Activated T-cell treated with anti-CD3 and anti-CD28 coated beads, Interleukin-2, amount 50 U/mL, for 48 hours (primary cell): ENCODE measurements at places on chromosomes 3 and 15.

DNA sequence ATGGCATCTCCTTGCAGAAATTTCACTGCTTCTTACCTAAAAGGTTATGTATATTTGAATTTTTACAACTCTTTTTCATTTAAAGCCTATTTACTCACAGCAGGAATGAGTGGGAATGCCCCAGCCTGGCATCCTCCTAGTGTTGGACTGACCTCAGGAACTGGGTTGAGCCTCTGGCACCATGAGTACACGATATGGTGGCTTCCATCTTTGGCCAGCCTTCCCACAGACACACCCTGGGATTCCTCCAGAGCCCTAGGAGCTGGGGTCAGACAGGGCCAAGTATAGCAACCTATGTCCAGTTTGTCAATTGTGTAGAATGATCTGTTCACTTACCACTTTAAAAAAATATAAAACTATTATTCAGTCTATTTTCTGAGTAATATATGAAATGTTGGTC is 57.2 kb upstream of the HEG1 start:
- no peak for DNase-seq

- DNase-seq: no peak
Measured at GRCh38 chr3:124566701-124567100, 163.6 kb upstream of the UMPS start.

DNA sequence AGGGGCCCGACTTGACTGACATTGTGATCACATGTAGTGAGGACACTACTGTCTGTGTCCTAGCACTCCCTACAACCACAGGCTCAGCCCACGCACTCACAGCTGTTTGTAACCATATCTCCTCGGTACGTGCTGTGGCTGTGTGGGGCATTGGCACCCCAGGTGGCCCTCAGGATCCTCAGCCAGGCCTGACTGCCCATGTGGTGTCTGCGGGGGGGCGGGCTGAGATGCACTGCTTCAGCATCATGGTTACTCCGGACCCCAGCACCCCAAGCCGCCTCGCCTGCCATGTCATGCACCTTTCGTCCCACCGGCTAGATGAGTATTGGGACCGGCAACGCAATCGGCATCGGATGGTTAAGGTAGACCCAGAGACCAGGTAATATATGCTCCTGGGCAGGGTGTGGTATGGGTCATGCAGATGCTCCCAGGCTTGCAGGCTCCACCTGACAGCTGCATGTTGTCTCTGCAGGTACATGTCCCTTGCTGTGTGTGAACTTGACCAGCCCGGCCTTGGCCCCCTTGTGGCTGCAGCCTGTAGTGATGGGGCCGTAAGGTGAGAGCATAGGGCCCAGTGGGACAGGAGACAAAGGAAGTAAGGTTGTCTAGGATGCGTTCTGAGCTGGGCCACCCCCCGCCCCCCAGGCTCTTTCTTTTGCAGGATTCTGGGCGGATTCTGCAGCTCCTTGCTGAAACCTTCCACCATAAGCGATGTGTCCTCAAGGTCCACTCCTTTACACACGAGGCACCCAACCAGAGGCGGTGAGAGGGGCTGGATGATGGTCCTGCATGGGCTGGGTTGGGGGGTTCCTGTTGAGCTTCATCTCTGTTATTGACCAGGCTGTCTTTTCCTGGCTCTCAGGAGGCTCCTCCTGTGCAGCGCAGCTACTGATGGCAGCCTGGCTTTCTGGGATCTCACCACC is 4.4 kb downstream of the DALRD3 start:
- peak; percentile 71 for DNase-seq

DNA sequence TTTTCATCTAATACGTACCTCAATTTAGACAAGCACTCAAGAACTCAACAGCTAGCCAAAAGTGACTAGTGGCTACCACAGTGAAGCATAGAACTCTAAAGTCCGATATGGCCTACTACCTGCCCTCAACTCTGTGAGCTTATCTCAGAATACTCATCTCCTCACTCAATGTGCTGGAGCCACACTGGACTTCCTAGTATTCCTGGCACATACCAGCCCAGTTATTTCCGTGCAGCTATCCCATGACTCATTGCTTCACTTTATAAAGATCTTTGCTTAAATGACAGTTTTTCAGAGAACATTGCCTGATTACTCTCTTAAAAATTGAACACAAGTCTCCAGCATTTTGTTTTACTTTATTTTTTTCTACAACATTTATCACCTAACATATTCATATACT is 524.7 kb downstream of the PYDC2 start:
- DNase-seq: no peak

DNA sequence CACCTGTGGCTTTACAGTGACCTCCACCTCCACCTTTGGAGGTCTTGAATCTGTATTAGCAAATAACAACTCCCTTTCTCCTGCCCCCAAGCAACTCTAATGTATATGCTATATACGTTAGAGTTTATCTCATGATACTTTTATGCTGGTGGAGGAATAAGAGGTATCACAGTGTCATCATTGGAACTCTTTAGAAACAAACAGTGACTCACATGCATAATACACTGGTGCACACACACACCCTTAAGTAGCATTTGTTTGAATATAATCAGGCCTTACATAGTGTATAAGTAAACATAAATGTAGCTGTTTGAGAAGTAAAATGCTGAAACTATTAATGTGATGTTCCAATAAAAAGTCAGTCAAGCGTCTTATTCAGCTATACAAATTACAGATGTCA is 280.2 kb upstream of the C2CD4B start:
- DNase-seq: no peak

DNA sequence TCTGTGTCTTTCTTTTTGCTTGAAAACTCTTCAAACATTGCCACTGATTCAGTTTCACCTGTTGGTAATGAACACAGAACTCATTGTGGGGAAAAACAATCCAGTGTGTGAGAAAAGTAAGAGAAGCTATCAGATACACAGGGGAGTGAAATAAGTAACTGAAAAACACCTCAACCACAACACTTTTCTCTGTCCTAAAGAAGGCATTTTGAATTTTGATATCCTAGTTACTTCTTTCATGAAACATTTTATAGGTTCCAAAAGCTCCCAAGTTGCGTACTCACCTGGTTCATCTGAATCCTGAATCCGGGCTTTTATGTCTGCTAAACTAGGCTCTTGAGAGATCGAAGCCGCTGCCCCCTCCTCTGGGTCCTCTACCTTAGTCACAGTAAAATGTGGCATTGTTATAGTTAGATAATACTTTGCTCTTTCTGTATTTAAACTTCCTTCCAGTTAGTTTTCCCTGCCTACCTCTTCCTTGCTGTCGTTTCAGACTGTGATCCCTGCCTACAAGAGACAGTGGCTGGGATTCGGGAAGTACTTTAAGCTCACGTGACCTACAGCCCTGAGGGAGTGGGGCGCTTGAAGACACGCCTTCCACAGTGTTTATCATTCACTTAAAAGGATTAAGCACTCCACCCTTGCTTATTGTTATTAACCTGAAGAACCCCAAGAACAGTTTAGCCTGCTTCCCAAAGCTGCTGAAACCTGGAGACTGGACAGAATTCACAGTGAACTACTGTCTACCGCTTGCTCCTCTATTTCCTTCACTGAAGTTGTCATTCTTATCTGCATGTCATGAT is 19.1 kb downstream of the SLC12A6 start:
- DNase-seq: no peak

GRCh38 chr15:49977306-49977705 is 141.7 kb downstream of the ATP8B4 start:
- no peak for DNase-seq

- DNase-seq: no peak
Measured at GRCh38 chr3:53104762-53105161, 25.5 kb downstream of the RFT1 start.

DNA sequence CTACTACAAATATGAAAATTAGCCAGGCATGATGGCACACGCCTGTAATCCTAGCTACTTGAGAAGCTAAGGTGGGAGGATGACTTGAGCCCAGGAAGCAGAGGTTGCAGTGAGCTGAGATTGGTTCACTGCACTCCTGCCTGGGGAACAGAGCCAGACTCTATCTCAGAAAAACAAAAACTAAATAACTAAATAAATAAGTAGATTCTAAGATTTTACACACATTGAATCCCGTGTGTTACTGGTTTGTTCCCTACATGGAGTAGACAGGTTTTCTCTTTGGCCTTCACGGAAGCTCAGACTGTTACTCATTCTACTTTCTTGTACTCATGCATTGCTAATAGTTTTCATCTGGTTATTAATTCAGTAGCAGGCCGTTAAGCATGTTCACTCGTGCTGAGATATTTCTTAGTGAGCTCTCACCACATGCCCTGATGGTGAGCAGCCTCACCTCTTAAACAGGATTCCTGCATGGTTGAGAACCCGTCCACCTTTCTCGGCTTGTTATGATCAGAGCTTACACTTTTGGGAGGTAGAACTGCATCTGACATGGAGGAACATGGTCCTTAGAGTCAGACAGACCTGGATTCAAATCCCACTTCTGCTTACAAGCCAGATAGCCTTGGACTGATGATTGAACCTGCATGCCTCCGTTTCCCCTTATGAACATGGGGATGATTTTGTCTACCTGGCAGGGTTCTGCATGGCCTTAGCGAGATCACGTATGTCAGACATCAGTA is 49.1 kb downstream of the CMTM7 start:
- DNase-seq: peak; percentile 8

GRCh38 chr3:164235289-164236028 is 842.8 kb downstream of the SI start:
- no peak for DNase-seq

GRCh38 chr3:4332111-4332510 is 28.9 kb downstream of the SETMAR start:
- DNase-seq: no peak

DNA sequence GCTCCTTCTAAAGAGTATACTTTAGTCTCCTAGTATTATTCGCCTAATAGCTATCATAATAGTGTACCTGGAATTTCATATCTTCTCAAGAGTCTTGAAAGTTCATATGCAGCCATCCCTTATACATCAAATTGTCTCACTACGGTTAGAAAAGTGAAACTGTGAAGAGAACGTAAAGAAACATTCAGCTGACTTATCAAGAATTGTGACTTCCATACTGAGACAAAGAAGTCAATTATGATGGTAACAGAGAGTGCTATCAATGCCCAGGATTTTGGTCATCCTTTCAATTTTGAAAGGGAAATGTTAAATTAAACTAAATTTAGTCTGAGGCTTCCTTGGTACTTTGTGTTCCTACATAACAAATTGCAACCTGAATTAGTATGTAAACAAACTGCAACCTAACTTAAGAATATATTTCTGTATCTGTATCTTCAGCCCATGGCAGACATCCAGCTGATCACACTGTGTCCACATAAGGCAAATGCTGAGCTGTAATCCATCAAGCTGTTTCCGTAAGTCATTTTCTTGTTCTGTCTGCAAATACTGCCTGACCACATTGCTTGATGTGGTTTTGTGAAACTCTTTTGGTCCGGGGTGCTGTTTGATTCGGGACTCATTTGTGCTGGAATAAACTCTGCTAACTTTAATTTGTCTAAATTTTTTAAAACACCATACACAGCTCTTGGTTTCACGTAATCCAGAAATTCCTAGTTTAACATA is 469.6 kb downstream of the SI start:
- no peak for DNase-seq

- no peak for DNase-seq
Measured at GRCh38 chr15:90436952-90437351, 48.9 kb downstream of the IQGAP1 start.

DNA sequence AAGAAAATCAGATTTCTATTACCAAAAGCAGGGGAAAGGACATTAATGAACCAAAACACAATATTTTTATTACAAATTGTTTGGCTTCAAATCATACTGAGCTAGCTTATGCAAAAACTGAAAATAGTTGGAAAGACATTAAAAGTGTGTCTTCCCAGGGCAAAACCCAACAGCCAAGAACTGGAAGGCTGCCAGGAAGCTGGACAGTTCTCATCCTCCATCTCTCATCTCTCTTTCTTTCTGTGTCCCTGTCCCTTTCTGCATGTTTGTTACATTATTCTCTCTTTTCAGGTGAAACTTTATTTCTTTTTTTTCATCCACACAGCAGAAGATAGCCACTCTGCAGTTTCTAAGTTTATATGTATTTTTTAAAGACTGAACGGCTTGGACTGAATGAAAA is 41.1 kb upstream of the SNTN start:
- no peak for DNase-seq

GRCh38 chr15:48046813-48047438 is 73.9 kb upstream of the SLC24A5 start:
- DNase-seq: no peak

GRCh38 chr15:60408463-60408981 is 10.7 kb upstream of the ANXA2 start:
- no peak for DNase-seq

DNA sequence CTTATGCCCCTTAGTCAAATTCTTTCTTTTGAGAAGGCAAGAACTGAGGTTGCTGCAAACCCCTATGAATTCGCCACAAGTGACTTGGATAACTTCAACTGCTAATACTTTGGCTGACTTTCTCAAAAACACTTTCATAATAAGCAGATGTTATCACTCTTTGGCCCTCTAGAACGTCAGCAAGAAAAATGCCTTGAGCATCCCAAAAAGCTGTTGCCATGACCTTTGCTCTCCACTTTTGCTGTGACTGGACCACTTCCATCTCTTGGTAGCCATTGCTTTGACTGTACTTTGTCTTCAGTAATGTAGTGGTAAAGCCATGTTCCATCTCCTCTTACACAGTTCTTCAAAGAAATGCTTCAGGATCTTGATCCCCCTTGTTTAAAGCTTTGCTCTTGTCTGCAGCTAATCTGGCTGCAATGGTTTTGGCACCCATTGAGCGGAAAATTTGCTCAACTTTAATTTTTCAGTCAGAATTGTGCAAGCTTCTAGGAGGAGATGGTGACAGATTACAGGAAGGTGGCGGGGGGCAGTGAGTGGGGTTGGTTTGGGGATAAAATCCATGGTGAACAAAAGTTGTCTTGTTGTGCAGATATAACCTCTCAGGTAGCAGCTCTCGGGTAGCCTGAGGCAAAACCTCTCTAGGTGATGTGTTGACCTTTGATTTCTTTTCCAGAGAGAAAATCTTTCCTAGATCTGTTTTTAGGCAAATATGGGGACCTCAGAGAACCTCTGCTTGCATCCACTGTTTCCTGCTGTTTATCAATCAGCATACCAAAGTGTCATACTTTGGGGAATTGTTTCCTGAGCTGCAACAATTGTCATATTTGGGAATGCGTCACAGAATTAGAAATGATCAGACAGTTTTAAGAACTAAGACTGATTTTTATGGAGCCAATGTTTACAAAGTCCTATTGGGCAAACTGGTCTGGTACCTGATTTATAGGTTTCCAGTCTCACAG is 83.6 kb downstream of the CCR1 start:
- DNase-seq: no peak

- DNase-seq: no peak
Measured at GRCh38 chr15:62961134-62961533, 81.4 kb upstream of the TPM1 start.

DNA sequence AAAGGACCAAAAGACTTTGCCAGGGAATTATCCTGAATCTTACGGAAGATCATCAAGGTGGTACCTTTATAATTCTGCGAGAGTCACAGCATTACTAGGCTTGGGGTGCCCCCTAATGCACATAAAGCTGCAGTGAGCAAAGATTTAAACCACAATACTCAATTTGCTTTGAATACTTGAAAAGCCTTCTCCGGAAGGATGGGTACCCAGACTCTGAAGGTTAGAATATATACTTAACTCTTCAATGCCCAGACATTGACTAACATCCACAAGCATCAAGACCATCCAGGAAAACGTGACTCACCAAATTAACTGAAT is 117.8 kb upstream of the KCNH8 start:
- DNase-seq: peak; percentile 21

GRCh38 chr3:118948146-118948545 is 86.5 kb downstream of the IGSF11 start:
- no peak for DNase-seq
